Hepatocyte (in vitro differentiated cells): ENCODE measurements at places on chromosomes 7 and 10. TPM values are rescaled to one million over a fixed set of nuclear protein-coding genes. Genes with fewer than 3 reads are reported as not detected.

DNA sequence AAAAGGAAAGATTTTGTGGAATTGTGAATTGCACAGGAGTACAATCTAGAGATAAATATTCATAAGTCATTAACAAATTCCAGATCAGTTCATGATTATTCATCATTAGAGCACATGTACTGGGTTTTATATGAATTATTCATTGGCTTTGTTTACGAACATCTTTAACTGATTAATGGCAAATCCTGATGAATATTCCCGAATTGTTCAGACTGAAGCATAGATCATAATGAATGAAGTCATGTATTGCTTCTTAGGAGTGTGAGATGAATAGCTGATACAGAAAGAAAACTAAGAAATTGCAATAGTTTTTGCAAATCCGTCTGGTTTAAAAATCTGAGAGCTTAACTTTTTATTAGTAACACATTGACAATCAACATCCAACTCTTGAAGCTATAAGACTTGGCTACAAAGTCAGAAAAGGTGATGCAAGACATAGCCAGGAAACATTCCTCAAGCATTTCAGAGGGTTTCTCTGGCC is 183.6 kb upstream of the DGKB start:
- H3K36me3 ChIP-seq: no peaks in the 10 kb centered on the region
- no peaks in the 10 kb centered on the region for H3K27me3 ChIP-seq
- no peak for DNase-seq

ITGB8 gene
- polyA plus RNA-seq: 6.6 and 7.2 TPM in 2 replicates

IFIT1B gene
- not detected in 2 replicates for polyA plus RNA-seq

GRCh38 chr7:22564511-22565045 is 64.6 kb upstream of the STEAP1B start:
- no peak overlapping the region for H3K27ac ChIP-seq
- no peaks in the 10 kb centered on the region for H3K36me3 ChIP-seq
- H3K4me3 ChIP-seq: no peak overlapping the region
- no peaks in the 10 kb centered on the region for H3K27me3 ChIP-seq
- peaks cover 32% of the 10 kb centered on the region for H3K4me1 ChIP-seq

GRCh38 chr10:86410542-86411124 is 44.0 kb upstream of the GRID1 start:
- no peaks in the 10 kb centered on the region for H3K27me3 ChIP-seq
- H3K36me3 ChIP-seq: no peaks in the 10 kb centered on the region
- DNase-seq: peak; percentile 64
- H3K4me3 ChIP-seq: no peak overlapping the region
- peak overlapping the region; percentile 89 for H3K27ac ChIP-seq
